Right cardiac atrium (tissue), 5 donors: ENCODE measurements at places on chromosomes 13 and 19.

GRCh38 chr13:31010296-31010695 is 77.8 kb downstream of the TEX26 start:
- no peak for DNase-seq

DNA sequence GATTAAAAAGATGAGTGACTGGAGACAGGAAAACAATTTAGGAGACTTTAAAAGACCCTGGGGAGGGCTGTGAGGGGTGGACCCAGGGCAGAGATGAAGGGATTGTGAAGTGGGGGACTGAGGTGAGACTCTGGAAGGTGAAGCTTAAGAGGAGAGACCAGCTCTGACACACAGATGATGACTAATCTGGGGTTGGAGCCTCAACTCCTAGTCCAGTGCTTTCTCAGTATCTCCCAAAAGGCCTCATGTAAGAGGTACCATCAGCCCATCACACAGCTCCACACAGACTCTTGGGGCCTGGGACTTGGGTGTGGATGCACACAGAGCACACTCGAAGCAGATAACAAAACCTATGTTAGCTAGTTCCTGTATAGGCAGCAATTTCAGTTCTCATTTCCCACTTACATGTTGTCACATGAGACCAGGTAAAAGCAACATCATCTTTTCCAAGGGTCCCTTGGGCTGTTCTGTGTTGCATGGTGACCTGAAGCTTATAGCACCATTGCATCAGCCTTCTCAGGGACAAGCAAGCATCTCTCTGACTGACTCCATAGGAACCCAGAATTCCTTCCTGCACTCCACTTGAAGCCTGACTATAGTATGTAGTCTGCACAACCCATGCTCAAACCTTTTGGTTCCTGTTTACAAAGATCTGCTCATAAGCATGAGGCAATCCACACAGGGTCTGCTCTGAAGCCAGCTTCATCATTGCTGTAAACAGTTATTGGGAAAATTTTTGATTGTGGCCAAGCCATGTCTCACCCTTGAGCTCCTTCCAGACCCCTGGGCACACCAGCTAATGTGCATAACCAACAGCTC is 88.6 kb upstream of the MYCBP2 start:
- no peak for DNase-seq

GRCh38 chr13:58949646-58950045 is 1214.1 kb downstream of the DIAPH3 start:
- DNase-seq: no peak

GRCh38 chr19:50743537-50743936 is 20.4 kb downstream of the CLEC11A start:
- no peak for DNase-seq

GRCh38 chr13:85509512-85509911 is 289.7 kb downstream of the SLITRK6 start:
- no peak for DNase-seq

- DNase-seq: no peak
Observed at GRCh38 chr19:51637362-51637978, 7.3 kb upstream of the SIGLEC5 start.

GRCh38 chr19:5985098-5985783 is 7.3 kb upstream of the RANBP3 start:
- DNase-seq: no peak
